ENCODE measurements at places on chromosomes 7 and 10.

DNA sequence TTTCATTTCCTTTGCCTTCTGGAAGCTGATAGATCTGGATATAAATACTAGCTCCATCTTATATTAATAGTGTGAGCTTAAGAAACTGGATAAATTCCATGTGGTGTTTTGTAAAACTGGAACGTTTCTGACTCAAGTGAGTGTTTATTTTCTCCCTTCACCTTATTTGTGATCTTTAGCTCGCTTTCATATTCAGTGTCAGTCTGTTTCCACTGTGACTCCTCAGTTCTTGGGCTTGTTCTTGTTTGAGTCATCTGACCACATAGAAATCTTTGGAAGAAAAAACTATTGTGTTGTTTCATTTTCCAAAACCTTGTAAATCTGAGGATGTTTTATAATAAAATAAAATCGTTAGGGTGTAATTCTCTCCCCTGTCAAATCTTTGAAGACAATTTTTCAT, 186.4 kb downstream of the POLR1F start:
- no peak for DNase-seq

GRCh38 chr7:42745357-42746059, 166.4 kb downstream of the C7orf25 start:
- no peak for DNase-seq

GRCh38 chr10:9253121-9253520, 1198.6 kb downstream of the GATA3 start:
- no peak for DNase-seq

DNA sequence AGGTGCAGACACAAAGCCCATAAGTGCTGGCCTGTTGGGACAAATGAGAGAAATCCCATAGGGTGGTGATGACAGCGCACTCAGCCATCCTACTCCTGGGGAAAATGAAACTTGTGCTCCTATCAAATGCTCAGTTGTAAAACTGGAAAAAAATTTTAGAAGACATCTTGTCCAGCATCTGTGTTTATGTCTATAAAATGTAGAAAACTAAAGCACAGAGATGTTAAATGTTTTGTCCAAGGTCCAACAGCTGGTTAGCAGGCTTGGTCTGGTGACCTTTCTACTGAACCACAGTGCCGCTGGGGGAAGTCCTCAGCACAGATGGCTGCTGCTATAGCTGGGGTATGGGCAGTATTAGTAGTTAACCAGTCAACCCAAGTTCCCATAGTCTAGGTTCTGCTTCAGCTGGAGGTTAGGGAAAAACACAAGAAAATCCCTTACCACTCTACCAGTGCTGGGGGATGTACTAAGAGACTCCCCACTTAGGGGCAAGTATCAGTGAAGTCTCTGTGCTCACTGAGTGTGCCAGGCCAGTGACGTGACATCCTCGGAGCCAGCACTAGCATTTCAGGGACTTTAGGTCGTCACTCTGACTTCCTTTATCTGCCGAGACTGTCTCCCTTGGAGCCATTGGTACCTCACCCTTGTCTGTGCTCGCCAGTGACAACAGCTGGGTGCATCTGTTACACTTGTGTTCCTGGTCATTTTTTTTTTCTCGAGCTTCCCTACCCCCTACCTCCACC, 1.9 kb downstream of the TSPAN33 start:
- no peak for DNase-seq

DNA sequence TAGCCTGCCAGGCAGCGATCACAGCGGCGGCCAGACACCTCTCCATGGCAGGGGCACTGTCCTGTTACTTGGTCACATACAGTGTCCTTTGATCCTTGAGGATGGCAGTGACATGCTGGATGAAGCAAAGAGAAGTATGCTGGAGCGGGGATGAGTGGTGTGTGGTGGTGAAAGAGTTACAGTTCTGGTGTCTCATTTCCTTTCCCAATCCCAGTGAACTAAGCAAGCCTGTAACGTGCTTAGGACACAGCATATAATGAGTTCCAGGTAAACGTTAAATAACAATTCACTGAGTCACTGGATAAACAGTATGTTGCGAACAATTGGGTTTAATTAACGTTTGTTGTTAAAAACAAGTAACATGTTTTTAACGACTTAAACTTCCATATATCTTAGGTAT, 63.5 kb upstream of the LAMB1 start:
- no peak for DNase-seq

DNA sequence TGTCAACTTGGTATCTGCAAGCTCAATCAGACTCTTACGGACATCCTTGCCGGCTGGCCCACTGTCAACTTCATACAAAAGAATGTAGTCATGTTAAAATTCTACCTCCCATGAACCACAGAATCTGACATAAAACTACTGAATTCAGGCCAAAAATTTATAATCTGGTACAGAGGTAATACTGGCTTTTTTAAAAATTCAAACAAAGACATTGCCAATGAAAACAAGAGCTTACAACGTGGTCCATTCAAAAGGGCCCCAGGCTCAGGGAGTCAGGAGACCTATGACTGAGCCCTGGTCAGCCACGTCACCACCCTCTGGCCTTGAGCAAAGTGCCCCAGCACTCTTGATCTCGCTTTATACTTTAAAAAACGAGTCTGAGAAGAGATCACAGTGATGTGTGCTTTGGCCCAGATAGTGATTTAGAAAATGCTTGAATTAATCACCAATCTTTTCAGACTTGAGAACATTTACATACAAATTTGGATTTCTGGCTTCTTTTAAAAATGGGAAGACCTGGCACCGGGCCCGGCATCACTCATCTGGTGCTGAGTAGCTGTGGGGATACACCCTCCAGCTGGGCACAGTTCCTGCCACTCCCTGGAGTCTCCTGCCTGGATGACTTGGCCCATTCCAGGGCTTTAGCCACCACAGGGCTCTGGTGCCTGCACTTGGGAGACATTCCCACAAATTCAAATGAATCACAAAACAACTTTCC, 94.1 kb downstream of the PIP4K2A start:
- no peak for DNase-seq

DNA sequence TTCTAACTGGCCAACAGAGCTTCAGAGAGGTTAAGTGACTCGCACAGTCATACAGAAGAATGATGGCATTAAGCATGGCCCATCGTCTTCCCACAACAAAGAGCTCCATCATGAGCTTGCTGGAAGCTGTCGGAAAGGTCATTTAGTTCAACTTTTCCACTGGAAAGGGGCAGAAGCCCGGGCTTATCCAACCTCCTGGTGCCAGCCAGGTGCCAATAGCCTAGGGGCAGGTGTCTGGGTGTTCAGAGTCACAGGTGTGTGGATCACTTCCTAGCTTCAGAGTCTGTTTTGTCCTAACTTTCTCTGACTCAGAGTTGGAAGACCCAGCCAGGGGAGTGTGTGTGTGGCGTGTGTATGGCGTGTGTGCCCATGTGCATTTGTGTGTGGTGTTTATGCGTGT, 1.3 kb upstream of the TRPV6 start:
- no peak for DNase-seq

DNA sequence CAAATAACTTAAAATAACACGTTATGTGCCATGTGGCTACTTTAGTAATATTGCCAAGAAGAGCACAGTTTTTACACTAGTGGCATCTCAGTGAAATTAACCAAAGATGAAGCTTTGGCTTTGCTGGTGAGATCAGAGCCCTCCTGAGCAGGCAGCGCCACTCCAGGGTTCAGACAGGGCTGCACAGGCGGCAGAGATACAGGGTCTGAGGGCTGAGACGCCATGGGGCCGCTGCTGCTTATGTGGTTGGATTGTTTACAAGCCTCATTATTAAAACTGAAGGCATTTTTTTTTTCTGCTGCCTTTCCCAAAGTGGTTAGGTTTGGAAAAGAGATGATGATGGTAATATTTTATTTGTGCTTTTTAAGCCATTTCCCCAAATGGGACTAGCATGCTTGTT, 68.8 kb upstream of the DNAJB6 start:
- no peak for DNase-seq

DNA sequence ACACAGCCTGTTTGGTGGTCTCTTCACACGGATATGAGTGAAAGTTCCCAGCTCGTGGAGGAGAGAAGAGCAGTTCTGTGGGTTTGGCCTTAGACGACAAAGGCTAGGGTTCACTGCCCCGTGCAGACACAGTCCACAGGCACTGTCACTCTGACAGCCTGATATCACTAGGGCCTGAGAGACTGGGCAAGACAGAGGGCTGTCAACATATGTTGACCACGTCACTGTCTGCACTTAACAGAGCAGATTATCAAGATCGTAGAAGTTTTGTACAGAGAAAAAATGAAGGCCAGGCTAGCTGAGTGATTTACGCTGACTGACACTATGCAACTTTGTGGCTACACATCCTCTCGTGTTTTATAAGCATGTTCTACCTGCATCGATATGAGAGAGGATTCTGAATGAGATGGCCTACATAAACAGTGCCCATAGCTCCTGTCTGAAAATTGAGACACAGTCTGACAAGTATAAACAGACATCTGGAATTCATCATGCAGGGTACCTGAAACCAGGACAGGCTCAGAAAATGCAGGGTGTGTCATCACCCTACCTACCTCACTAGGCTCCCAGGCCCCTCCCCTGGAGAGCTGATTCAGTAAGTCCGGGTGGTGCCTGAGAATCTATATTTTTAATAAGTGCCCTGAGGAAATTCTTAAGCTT, 120.0 kb downstream of the SGMS1 start:
- no peak for DNase-seq

DNA sequence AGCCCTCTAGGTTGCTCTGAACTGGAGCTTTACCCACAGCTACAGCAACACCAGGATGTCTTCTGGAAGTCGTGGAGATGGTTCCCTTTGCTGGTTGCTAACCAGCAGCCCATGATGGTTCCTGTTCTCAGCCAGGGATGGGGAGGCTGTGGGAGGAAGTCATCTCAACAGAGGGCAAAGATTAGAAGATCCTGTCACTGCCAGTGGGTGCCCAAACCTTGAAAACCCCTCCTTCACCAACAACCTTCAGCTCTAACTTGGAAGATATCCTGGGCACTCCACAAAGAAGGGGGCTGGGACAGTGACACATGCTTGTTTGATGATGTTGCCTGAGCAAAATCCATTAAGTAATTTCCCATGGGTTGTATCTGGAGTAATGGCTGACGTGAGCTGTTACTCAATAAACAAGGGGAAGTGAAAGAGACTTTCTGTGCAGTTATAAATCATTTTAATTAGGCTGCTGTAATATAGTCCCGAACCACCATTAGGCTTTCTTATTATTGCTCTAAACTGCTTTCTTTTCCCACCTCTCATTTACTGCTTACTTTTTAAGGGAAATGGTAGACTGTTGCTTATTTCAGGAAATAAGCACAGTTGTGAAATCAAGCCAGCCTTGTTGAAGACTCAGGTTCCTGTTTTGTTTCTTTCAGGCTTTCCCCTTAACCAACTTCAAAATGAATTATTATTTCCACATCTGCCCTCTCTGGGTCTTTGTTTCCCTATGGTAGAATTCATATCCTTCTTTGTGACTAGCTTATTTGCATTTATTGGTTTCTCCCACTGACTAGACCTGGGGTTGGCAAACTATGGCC, 124.8 kb downstream of the PPP1R17 start:
- DNase-seq = no peak

- no peak for DNase-seq
Measured at GRCh38 chr7:85896531-85896930, 709.7 kb upstream of the SEMA3D start.

- DNase-seq = no peak
Measured at GRCh38 chr7:146922782-146923181, 806.2 kb downstream of the CNTNAP2 start.

- no peak for DNase-seq
Measured at GRCh38 chr10:30192846-30193608, 133.6 kb upstream of the JCAD start.

GRCh38 chr10:6052247-6053221, 9.6 kb downstream of the IL2RA start:
- peak; percentile 41 for DNase-seq

DNA sequence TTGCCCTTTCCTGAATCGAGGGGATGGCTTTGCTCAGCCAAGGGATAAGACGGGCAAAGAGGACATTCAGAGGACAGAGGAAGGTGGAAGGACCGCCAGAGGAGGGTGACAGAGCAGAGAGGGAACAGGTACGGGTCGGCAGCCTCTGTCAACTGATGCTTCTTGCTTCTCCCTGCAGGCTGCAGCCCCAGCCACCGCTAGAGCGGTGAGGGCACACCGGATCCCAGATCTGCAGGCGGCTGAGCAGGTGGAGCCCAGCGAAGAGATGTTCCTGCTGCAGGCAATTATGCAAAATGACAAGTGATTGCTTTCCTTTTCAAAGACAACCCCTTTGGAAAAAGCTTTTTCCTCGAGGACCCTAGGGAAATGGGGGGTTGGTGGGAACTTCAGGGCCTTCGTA, 181.9 kb upstream of the ANKRD30A start:
- DNase-seq = no peak

GRCh38 chr7:14688208-14688607, 214.3 kb downstream of the DGKB start:
- DNase-seq = no peak
